Activated CD4-positive, alpha-beta T cell treated with anti-CD3 and anti-CD28 coated beads, Interleukin-2, amount 10 ng/mL, durations not matched to agents 7 days and 5 days (primary cell): ENCODE measurements at places on chromosomes 2 and 18.

DNA sequence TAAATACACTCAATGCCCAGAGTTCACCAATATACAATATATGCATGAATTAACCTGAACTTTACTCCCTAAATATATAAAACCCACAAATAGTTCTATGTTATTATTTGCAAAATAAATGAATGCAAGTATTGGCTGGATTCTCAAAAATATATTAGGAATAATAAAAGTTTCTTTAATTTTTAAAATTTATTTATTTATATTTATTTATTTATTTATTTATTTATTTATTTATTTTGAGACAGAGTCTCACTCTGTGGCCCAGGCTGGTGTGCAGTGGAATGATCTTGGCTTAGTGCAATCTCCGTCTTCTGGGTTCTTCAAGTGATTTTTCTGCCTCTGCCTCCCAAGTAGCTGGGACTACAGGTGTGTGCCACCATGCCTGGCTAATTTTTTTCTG lies 88.7 kb upstream of the TMEFF2 start:
- DNase-seq = no peak

- no peak for DNase-seq
Observed at GRCh38 chr2:134718023-134718816, 580 bp downstream of the TMEM163 start.

DNA sequence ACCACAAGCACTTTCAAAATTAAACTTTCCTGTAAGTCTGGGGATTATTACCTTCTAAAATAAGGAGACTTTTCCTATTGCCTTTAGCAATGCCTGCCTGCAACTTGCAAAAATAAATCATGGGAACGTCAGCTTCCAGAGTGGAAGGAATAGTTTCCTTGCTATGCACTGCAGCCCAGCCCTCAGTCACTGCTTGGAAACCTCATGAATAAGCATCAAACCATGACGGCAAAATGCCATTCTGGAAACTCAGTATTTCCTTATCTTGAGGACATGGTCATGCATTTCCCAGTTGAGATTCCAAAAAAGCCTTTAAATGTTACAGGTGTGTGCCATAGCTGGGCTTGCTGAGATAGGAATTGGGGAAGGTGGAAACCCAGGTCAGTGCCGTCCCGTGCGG lies 84.2 kb upstream of the OTOS start:
- no peak for DNase-seq

- DNase-seq = no peak
Observed at GRCh38 chr18:42509750-42510415, 554.8 kb downstream of the PIK3C3 start.

- DNase-seq = no peak
Observed at GRCh38 chr2:122384768-122385333, 629.4 kb downstream of the TSN start.
